ENCODE measurements at places on chromosomes 1 and 21.

DNA sequence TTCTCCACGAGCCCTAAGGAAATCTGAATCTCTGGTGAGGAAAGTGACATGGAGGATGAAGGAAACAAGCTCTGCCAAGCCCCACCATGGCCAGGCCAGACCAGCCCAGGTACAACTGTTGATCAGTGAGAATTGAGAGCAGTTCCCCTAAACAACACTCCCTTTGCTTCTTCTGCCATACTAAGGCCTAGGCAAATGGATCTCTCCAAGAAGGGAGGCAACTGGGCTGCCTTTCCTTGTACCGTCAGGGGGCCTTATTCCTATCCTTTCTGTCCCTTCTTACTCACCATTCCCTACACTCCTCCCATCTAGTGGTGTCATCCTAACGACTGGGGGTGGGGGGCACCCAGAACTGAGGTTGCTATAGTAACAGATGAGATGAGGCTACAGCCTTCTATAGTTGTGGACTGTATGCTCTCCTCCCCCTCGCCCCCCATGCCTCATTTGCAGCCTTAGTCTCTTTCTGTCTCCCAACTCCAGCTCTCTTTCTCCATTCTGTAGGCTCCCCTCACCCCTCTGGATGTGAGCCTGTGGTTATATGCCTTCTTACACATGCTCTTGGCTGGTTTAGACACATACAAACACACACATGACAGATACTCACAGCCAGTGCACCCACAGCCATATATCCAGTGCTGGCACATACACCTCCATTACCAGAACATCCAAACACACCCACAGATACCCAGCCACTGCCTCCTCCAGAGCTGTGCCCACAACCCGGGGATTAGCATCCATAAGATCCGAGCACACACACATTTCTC lies 3.6 kb downstream of the PEA15 start:
- H3K27me3 ChIP-seq: peaks cover 3% of the 10 kb centered on the region
- DNase-seq: no peak
- peaks cover 22% of the 10 kb centered on the region for H3K36me3 ChIP-seq
- peak overlapping the region; percentile 14 for H3K27ac ChIP-seq
- H3K4me1 ChIP-seq: peaks cover 65% of the 10 kb centered on the region

DNA sequence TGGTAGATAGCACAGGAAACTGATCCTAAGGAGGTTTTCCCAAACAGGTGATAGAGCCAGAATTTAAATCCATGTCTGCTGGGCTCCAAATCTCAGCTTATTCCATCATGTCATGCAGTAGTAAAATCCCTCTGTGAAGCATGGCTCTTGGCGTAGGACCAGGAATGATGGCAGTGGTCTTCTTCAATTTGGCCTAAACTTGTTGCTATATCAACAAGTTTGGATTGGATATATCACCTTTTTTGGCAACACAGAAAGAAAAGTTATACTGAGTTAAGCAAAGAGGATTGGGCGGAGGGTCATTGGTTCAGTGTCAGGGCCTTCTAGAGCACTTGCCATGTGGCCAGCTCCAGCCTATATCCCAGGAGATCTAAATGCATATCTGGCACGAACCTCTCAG lies 52.2 kb downstream of the FGGY start:
- peaks cover 31% of the 10 kb centered on the region for H3K4me1 ChIP-seq
- no peak for DNase-seq
- peaks cover 9% of the 10 kb centered on the region for H3K36me3 ChIP-seq

- DNase-seq: no peak
- no peaks in the 10 kb centered on the region for H3K27me3 ChIP-seq
- peaks cover 13% of the 10 kb centered on the region for H3K36me3 ChIP-seq
- no peaks in the 10 kb centered on the region for H3K4me1 ChIP-seq
- H3K27ac ChIP-seq: no peak overlapping the region
These were observed 39.3 kb downstream of the MAGI3 start for GRCh38 chr1:113429461-113430153.

- H3K36me3 ChIP-seq: peaks cover 8% of the 10 kb centered on the region
- H3K27me3 ChIP-seq: no peaks in the 10 kb centered on the region
- peaks cover 57% of the 10 kb centered on the region for H3K4me1 ChIP-seq
- no peak overlapping the region for H3K4me3 ChIP-seq
These were observed 42.7 kb upstream of the LIN9 start for GRCh38 chr1:226351709-226352108.

DNA sequence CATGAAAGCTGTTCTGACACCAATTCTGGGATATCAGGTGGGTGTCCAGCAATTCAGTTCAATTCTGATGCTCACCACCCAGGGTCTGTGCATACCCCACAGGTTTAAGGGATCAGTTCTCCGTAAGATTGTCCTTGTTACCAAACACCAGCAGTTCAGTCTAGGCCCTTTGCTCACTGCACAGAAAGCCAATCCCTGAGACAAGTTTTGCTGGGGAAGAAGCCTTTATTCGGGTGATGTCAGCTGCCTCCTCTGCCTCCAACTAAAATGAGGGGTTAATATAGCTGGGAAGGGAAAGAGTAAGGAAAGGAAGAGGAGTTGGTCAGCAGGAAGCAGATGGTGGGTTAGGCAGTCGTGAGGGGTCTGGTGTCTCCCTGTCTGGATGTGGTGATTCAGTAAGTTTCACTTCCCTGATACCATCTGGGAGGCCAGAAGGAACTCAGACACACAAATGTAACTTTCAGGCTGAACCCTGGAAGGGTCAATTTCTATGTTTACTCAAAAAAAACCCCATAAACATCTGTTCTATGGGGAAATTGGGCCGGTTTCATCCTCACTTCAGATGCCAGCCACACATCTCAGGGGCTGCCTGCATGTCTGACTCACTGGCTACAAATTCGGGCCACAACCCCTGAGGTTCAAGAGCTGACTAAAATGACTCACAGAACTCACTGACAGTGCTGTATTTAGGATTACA lies 83.3 kb upstream of the PGBD5 start:
- no peak overlapping the region for H3K4me3 ChIP-seq
- H3K36me3 ChIP-seq: peaks cover 4% of the 10 kb centered on the region
- no peak for DNase-seq
- no peak overlapping the region for H3K27ac ChIP-seq
- peaks cover 20% of the 10 kb centered on the region for H3K27me3 ChIP-seq
- peaks cover 31% of the 10 kb centered on the region for H3K4me1 ChIP-seq

- no peak overlapping the region for H3K27ac ChIP-seq
- H3K36me3 ChIP-seq: peaks cover 89% of the 10 kb centered on the region
- DNase-seq: no peak
These were observed 8.0 kb downstream of the TUT4 start for GRCh38 chr1:52544665-52545525.

- no peak overlapping the region for H3K4me3 ChIP-seq
- peaks cover 8% of the 10 kb centered on the region for H3K4me1 ChIP-seq
- H3K27ac ChIP-seq: no peak overlapping the region
- DNase-seq: no peak
- no peaks in the 10 kb centered on the region for H3K36me3 ChIP-seq
- H3K27me3 ChIP-seq: peaks cover 54% of the 10 kb centered on the region
These were observed 15.0 kb downstream of the RHBG start for GRCh38 chr1:156384007-156384406.
